ENCODE measurements at places on chromosomes 1 and 21.
A peak's percentile ranks its signal among the peaks of the same experiment; 100 is the strongest.

- no peak for DNase-seq
These were observed 35.8 kb upstream of the OLFM3 start for GRCh38 chr1:102032534-102032933.

DNA sequence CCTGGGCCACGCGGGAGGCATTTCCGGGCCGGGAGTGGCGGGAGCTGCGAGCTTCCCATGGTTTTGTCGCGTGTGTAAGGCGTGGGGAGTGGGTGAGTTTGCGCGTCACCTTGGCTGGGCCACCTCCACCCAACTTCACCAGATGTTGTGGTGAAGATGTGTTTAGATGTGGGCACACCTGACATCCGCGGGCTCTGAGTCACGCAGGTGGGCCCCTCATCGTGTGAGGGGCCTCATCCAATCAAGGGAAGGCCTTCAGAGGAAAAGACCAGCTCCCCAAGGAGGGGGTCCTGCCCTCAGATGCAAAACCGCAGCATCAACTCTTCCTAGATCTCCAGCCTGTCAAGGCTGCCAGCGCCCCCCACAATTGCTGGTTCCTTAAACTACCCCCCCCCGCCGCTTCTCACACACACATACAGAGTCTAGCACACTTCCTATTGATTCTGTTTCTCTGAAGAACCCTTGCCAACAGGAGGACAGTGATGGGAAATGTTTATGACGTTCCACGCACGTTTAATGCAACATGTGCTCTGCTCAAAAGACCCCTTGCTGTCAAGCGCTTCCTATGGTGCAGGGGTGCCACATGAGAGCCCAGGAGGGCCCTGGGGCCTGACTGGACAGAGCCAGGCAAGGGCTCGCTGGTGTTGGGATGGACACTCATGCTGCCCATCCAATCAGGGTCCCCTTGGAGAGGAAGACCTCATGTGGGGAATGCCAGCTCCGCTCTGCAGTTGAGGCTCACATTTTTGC lies 11.9 kb downstream of the ACTRT2 start:
- peak; percentile 32 for DNase-seq

GRCh38 chr1:185488808-185489207 lies 171.8 kb upstream of the IVNS1ABP start:
- DNase-seq = no peak

DNA sequence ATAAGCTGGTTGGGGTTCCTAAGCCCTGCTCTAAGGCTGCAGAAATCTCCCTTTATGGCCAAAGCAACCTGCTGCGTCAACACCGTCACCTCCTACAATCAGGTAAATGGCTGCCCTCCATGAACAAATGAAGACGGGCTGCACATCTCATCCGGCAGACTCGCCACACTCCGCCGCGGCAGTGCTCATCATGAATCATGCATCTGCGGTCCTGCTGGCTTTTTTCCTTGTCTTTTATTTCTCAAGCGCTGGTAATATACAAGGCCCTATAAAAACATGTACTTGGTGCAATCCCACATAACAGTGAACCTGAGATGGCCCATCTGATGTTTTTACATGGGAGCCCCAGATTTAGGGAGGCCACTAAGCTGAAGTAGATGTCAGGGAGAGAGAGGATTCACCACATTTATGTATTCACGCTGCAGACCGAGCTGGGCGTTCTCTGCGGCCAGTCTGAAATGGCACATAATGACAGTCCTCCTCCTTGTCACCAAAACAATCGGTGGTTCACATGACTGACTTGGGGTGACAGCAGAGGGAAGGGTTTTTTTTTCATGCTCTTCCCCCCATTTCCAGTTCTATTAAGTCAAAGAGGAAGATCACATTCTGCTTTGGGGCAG lies 91.6 kb downstream of the KAZN start:
- no peak for DNase-seq

DNA sequence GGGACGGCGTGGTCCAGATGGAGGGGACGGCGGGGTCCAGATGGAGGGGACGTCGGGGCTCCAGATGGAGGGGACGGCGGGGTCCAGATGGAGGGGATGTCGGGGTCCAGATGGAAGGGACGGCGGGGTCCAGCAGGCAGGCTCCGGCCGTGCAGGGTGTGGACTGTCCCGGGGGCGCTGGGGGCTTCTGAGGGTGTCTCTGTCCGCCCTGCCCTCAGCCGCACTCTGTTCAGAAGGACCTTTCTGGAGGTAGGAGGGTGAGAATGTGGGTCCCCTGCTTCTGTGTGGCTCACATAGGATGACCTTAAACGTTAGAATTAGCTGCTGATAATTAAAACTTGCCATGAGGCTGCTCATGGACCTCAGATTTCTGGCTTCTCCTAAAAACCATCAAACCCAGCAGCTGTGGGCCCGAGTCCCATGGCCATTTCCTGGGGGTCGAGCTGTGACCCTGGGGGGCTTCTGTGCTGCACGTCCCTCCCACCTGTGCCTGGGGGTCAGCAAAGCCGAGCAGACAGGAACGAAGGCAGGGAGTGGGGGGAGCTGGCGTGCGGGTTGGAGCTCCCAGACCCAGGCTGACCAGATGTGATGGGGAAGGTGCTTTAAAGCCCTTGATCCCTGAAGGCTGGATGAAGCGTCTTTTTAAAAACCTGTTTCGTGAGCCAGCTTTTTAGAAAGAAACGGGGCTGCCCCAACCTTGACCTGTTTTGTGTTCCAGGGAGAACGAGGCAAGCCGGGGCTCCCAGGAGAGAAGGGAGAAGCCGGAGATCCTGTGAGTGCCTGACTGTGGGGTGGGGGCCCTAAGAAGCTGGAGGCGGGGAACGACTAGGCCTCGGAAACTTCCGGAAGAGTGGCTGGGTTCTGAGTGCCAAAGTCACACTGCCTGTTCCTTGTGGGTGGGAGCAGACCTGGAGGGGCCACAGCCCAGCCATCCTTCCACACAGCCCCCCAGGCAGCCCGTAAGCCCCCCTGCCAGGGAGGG lies 7.1 kb downstream of the COL6A1 start:
- no peak for DNase-seq

GRCh38 chr1:179753061-179753460 lies 10.0 kb downstream of the FAM163A start:
- DNase-seq = no peak

GRCh38 chr1:25871086-25871703 lies 4.3 kb downstream of the PAQR7 start:
- no peak for DNase-seq

DNA sequence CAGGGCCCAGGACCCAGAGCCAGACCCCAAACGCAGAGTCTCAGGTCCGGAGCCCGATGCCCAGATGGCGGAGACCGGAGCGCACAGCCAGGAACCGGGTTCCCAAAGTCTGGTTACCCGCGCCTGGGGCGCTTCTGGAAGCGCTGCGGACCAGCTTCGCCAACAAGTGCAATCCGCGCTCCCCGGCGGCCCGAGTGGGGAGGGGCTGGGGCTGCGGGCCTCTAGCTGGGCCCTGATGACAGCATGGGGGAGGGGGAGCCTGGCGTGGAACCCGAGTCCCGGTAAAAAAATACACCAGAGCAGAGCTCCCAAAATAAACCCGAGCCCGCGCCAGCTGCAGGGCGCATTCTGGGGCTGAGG lies 494 bp downstream of the NT5C1A start:
- no peak for DNase-seq

GRCh38 chr1:76066394-76066793 lies 8.2 kb upstream of the ST6GALNAC3 start:
- no peak for DNase-seq

DNA sequence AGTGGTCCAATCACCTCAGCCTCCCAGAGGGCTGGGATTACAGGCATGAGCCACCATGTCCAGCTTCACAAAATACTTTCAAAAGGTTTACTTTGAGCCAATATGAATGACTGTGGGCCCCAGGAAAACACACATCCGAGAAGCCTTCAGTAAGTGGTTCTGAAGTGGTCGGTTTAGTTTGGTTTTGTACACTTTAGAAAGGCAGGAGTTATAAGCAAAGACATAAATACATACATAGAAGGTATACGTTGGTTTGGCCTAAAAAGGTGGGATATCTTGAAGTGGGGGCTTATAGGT lies 3.2 kb upstream of the MIB2 start:
- no peak for DNase-seq

DNA sequence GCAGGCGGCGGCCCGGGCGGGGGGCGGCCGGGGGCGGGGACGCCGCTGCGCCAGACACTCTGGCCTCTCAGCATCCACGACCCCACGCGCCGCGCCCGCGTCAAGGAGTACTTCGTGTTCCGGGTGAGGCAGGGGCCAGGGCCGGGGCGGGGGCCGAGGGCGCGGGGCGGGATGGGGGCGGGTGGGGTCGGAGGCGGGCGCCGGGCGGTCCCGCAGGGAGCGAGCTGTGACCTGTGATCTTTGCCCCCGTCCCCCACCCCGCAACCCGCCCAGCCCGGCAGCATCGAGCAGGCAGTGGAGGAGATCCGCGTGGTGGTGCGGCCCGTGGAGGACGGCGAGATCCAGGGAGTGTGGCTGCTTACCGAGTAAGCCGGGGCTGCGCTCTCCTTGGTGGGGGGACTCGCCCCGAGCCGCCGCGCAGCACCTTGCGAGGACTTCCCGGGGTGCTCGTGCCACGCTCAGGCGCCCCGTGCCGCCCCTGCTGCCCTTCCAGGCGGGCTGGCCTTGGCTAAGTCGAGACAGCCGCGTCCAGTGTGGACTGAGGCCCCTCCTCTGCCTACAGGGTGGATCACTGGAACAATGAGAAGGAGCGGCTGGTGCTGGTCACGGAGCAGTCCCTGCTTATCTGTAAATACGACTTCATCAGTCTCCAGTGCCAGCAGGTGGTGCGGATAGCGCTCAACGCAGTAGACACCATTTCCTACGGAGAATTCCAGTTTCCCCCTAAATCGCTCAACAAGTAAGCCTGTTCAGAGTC lies 514 bp downstream of the TPRG1L start:
- no peak for DNase-seq

DNA sequence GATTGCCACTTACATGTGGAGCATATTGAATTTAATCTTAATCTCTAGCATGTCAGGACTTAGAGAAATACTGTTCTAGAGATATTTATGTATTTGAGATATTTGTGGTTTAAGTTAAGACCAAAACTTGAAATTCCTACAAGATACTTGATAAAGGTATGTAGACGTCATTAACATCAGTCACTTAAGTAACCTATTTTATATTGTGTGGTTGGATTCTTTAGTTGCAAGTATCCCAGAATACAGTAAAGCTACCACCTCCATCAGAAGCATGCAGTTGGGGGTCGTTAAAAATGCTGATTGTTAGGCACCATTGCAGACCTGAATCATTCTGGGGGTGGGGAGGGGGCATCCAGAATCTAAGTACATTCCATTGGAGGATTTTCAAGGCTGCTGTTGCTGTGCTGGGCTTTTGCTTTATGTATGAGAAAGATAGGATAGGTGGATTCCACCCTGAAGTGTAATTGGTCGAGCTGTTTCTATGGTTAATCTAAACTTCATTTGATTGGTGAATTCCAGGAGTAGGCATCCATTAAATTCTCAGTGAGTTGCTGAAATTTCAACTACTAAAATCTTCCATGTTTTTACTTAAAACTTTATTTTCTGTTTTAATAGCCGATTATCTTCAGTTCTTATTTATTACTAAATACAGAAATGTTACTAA lies 4.0 kb downstream of the H3-3A start:
- no peak for DNase-seq

DNA sequence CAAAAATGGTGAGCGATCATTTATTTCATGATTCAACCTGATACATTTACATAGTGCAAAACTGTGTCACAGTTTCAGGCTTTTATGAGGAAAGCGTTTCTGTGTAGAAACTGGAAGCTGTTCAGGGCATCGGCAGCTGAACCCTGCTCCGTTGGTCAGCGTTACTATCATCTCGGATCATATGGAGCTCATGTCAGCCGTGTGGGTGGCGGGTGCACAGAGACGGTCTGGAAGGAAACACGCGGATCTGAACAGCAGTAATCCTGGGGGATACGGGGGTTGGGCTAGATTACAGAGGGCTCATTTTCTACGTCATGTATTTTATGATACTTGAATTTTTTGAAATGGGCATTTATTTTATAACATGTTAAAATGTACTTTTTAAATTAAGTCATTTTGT lies 15.1 kb downstream of the C1orf174 start:
- no peak for DNase-seq

DNA sequence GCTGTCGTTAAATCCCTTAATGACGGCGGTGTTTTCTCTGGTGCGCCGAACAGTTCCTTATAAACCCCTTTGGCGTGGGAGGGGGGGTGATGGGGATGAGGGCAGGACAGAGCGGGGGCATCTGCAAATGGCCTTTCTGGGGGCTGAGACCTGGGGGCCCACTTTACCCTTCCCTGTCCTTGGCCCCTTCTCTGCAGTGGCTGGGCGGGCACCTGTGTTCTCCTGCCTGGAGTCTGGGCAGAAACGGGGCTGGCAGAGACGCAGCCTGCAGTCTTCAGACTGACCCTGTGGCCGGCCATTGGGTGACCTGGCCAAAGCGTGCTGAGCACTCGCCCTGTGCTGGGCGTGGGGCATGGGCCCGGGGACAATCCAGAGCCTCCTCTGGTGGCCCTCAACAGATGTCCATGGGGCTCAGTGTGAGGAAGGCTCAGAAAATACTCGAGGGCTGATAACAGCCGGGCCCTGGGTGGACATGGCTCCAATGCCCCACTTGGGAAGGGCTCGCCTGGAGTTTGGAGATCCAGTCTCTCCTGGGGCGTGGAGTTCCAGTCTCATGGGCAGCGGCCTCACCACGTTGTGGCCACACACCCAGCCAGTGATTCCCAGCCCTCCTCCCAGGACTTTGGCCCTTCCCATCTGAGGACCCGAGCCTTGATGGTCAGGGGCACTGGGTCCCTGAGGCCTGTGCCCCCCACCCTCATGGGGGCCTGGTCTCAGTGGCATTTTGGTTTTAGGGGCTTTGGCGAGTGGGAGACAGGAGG lies 50.8 kb upstream of the ACTRT2 start:
- no peak for DNase-seq

DNA sequence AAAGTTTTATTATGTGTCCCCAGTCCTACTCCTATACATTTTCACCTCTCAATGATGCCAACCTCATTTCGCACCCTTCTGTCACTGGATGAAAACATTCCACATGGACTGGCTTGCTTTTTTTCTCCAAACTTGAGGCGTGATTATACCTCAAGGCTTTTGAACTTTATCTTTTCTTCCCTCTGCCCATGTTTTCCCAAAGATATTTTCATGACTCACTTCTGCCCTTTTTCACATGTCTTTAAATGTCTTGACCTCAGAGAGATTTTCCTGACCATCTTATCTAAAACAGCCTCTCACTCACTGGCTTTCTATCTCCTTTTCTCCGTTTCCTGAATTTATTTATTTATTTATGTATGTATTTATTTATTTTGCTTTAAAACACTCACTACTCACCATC lies 659.0 kb downstream of the PTPRC start:
- no peak for DNase-seq

- no peak for DNase-seq
These were observed 247.1 kb downstream of the CHRM3 start for GRCh38 chr1:239633432-239633831.

DNA sequence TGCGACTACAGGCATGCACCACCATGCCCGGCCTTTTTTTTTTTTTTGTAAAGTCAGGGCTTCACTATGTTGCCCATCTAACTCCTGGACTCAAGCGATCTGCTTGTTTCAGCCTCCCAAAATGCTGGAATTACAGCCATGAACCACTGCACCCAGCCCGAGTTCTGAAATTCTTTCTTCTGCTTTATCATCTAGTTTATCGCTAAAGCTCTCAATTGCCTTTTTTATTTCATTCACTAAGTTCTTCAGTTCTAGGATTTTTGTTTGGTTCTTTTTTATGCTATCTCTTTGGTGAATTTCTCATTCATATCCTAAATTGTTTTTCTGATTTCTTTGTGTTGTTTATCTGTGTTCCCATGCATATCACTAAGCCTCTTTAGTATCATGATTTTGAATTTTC lies 27.0 kb downstream of the KIAA0319L start:
- DNase-seq = no peak

- DNase-seq = no peak
These were observed 44.3 kb upstream of the TENT5C start for GRCh38 chr1:117561551-117561950.

- no peak for DNase-seq
These were observed 329.0 kb upstream of the ESRRG start for GRCh38 chr1:217052196-217052595.
